ENCODE measurements at places on chromosomes 1 and 21. TPM values are rescaled to one million over a fixed set of nuclear protein-coding genes. Genes with fewer than 3 reads are reported as not detected.

The B3GALT2 gene
- total RNA-seq, result 9.7 TPM

The NT5C1A gene
- total RNA-seq, result 2.1 TPM

The XKR8 gene
- total RNA-seq, result 17.9 TPM

The INSRR gene
- not detected for total RNA-seq

The RRP1 gene
- total RNA-seq, result 20.8 TPM

The SLC25A34 gene
- total RNA-seq, result 0.68 TPM
